ENCODE measurements at places on chromosomes 12 and 14.
A peak's percentile ranks its signal among the peaks of the same experiment; 100 is the strongest.

DNA sequence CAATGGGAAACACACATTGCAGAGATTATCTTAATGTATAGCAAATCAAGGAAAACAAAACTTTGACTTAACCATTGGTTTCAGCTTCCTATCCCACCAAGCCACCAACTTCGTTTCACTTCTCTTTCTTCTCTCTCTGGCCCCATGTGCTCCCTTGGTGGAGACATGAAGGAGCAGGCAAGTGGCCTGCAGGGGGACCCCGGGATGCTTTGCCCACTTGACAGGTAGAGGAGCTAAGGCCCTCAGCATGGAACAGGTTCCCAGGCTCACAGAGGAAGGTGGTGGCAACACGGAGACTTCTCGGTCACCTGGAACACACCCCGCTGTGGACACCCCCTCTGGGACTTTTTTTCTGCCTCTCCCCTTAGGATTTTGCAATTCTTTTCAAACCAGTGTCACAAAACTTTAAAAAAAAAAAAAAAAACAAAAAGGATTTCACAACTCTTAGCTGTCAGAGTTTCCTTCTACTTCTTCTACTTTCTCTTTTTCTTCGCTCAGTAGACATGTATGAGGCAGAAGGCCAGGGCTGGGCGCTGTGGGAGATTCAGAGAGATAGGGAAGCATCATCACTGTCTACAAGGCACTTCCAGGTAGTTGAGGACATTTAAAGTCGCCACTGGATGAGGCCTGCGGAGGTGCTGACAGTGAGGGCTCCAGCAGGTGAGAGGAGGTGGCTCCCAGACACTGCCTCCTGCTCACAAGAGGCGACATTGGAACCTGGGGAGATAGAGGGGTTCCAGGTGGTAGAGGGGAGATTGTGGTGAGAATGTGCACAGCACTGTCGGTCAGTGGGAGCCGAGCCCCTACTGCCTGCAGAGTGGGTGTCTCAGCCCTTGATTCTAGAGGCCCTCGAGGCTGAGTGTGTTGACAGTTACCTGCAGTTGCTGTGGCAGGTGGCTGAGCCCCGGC lies 119.6 kb downstream of the GCH1 start:
- no peak for DNase-seq

DNA sequence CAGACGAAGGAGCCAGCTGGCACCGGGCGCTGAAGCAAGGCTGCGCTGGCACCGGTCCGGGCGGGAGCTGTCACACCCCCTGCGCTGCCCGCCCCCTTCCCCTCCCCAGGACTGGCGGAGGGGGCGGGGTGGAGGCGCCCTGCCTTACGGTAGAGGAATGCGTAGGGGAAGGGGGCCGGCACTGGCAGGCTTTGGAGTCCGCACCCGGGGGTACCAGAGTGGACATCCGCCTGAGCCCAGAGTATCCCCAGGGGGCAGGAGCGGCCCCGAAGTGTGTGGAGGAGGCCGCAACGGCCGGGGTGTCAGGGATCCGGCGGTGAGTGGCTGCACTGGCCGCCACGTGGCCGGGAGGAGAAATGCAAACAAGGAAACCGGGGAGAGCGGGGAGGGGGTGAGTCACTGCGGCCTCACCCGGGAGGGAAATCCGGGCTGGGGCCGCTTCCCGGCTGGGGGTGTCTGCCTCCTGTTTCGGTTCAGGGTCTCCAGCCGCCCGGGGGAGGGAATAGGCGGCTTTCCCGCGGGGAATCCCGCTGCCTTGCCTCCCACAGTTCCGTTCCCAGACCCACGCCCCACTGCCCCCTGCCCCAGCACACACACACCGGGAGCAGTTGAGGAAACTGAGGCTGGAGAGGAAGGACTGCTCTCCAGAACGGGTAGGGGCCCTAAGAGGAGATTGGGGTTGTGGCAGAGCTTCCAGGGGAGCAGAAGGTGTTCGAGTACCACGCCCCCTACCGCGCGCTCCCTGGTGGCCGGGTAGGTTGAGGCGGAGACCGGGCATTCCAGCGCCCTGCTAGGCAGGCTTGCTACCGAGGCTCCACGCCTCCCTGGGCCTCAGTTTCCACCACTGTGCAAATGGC lies at the start of gene RAPGEF3:
Gene RAPGEF3 (minus strand): TSS at position 47 of the 857 bp plus-strand sequence. CDS start 324 bp downstream, outside the sequence.
- DNase-seq, result peak; percentile 62

- DNase-seq, result no peak
Observed at GRCh38 chr12:113059071-113059595, 2.6 kb downstream of the DTX1 start.

DNA sequence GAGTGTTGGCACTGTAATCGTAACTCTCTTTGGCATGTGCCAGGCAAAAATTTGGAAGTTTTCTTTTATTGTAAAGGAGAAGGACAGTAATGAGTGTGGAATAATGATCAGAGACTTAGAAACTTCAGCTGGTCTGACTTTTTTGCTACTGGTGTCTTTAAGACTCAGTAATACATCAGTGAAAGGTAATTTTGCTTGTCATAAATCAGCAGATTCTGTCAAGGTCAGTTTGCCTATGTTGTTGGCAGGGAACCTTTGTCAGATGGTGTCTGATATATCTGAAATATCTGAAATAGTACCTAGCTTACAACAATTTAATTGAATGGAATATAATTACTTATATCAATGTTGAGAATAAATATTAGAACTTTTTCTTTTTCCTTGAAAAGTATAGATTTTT lies 516.9 kb downstream of the LRFN5 start:
- no peak for DNase-seq

DNA sequence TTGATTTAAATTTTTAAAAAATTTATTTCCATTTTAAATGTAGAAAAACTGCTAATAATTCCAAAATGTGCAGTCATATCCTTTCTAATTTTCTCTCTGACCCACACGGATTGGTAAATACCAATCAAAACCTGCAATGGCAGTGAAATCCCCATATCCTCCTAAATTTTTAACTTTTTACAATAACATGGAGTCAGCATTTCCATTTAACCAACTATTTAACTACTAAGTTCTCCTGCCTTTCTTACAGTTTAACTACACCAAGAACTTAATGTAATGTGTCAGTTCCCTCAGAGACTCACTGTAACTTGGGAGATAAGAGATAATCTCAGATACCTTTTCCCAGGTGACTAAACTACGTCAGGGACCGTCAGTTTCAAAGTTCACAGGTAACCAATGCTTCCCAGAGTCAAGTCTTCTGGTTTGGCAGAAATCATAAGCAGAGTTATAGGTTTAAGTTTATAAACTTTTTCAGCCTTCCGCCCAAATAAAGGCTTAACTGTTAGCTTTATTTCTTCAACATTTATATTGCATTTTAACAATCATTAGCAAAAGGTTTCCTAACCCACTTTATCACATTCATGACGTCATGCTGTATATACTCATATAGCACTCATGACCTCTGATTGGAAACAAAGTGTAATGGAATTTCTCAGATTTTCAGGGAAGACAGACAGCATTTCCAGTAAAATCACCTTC lies 7.6 kb downstream of the KRAS start:
- DNase-seq, result no peak

GRCh38 chr14:60204104-60204842 lies 39.1 kb upstream of the DHRS7 start:
- DNase-seq, result no peak

GRCh38 chr14:77327111-77327510 lies 6.3 kb downstream of the GSTZ1 start:
- no peak for DNase-seq

GRCh38 chr12:42683933-42684801 lies 94.6 kb upstream of the PRICKLE1 start:
- DNase-seq, result no peak

DNA sequence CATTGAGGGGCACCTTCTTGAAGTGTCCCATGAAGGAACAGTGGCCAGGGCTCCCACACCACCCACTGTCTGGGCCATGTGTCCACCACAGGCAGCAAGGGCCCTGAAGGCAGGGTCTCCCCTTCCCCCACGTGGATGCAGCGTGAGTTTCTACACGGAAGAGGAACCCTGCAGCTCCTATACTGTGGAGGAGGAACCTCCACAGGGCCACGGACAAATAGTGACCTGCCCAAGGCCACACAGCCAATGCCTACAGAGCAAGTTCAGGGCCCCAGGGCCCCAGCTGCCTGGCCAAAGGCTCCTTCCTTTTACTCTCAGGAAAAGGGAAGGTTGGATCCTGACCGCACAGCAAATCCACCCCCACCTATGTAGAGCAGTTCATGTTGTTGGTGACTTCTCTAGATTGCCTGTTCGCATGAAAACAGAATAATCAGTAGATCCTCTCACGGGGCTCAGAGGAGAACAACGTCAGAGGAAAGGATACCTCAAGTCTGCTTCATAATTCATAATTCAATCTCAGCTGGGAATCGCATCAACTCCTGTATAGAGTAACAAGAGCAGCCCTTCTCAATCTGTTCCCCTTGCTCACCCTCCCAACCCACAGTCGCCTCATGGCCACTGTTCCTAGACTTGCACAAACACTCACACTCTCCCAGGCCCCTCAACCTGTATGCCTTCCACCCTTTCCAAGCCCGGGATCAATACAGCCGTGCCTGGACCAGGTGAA lies 11.1 kb upstream of the KRT73 start:
- DNase-seq, result no peak
